T-helper 2 cell (primary cell): ENCODE measurements at places on chromosomes 7 and 10.
A peak's percentile ranks its signal among the peaks of the same experiment; 100 is the strongest.

DNA sequence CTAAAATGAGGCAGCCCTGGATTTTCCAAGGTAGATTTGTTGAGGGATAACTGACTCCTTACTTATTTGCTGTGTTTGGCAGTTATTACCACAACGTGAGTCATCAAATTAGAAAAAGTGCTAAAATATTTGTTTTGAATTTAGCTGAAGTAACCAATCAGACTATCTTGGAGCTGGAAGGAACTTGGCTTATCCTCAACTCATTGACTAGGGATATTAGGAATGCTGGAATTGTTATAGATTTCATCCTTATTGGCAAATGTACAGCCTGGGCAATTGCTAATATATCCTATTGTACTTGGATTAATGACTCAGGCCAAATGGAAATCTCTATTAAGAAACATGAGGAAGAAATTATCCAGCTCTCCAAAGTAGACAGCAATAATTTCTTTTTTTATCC lies 1189.0 kb upstream of the LRRN3 start:
- DNase-seq, result no peak

- no peak for DNase-seq
Observed at GRCh38 chr7:105826143-105826542, 50.3 kb downstream of the ATXN7L1 start.

DNA sequence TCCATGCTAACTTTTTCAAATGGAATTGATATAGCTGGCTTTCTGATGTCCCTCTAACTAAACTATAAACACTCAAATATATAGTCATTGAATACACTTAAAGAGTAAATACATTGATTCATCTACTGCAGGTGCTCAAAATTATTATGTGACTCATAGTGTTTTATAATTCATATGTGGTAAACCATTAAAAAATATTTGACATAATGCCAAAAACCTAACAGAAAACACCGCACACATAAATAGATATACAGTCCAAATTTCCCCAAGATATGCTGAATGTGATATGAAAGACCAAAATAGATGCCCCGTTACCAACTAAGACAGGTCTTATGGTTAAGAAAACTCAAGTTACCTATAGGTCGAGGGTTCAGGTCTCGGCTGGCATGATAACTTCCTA lies 171.7 kb upstream of the SEMA3E start:
- no peak for DNase-seq

GRCh38 chr7:51040787-51041186 lies 258.1 kb upstream of the GRB10 start:
- DNase-seq, result no peak

GRCh38 chr7:129607471-129608120 lies 3.9 kb upstream of the NRF1 start:
- peak; percentile 23 for DNase-seq

- no peak for DNase-seq
Observed at GRCh38 chr7:70598976-70599375, 533.0 kb upstream of the GALNT17 start.
